COLO829 (cell line): ENCODE measurements at places on chromosomes 5 and 9.
A peak's percentile ranks its signal among the peaks of the same experiment; 100 is the strongest.

DNA sequence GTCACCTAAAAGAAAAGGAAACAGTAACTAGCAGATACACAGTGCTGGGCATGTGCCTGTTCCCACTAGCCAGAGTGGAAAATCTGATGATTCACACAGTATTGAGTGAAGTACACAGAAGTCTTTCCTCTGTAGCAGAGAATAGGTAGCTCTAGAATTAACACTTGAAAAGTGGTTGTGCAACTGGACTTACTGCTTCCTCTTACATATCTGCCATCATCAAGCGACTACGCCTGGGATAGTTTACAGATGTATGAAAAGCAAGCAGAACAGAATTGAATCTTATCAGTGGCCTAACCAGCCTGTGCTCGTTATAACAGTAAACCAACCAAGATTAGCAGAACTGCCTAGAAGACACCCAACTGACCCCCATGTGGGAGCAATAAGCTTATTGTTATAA, 130.6 kb downstream of the DTWD2 start:
- DNase-seq, result no peak

GRCh38 chr5:143737062-143737461, 74.9 kb upstream of the HMHB1 start:
- peak; percentile 8 for DNase-seq

DNA sequence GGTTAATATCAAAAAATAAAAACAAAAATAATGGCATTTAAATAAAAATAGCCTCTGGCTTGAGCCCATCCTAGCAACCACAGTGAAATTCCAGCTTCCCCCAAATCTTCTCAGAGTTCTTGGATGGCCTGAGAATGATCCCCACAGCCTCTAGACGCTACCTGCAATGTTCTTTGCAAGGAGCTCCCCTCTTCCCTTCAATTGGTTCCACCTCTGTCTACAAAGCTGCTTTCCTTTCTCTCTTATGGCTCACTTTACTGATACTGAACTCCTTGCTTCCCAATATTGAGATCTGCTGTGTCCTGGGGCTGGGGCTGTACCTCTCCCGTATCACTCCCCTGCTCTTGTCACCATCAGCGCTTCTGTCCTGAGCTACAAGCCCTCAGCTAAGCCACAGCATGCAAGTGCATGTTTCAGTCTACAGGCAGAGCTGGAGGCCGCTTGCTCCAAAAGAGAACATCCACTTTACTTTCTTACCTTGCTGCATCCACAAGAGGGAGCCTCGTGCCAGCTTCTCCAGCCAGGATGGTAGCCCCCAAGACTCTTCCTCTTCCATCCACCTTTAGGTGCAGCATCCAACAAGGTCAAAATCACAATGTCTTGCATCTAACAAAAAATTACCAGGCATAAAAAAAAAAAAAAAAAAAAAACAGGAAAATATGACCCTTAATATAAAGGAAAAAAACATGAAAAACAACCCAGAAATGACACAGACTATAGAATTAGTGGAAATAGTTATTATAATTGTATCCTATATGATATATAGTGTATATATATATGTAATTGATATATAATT, 57.4 kb upstream of the PRSS3 start:
- DNase-seq, result peak; percentile 28

- DNase-seq, result no peak
Observed at GRCh38 chr9:85516976-85517637, 224.6 kb downstream of the AGTPBP1 start.

DNA sequence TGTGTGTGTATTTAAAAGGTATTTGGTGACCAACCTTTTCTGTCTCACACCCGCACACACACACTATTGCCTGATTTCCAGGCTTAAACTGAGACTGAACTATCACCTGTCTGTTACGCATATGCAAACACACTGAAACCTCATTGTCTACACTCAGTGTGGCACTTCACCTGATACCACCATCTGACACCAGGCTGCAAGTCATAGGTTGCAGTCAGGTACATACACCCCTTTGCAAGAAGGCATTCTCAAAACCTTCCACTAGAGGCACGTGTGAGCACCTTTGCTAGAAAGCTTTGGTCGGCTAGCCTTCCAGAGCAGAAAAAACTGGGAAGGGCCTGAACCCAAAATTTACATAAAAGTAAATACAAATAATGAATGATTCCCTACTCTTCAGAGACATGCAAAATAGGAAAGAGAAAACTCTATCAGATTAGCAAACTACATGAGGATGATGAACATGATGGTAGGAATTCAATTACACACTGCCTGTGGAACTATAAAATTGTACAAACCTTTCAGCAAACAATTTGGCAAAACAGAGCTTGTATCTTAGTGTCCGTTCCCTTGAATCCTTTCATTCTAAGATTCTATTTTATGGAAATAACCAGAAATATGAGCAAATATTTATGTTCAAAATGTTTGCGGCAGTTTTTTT, 5.9 kb upstream of the FOXD1 start:
- no peak for DNase-seq

- no peak for DNase-seq
Observed at GRCh38 chr5:67375606-67376005, 179.0 kb upstream of the CD180 start.

DNA sequence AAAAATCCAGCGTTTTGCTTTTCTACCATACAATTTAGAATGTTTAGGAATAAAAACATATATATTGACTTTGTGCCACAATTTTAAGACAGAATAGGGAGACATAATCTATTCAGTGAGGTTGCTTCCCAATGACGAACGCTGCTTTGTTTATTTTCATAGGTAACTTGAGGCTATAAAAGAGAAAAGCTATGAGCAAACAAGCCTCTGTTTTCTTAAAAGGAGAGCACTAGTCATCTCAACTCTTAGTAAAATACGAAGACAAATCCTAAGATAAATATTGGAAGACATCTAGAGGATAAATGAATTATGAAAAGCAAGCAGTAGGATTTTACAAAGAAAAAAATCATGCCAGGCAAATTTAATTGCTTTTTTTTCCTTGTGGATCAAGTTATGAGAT, 363.6 kb downstream of the ANXA1 start:
- DNase-seq, result no peak

GRCh38 chr9:13292782-13293181, 13.3 kb upstream of the MPDZ start:
- no peak for DNase-seq

DNA sequence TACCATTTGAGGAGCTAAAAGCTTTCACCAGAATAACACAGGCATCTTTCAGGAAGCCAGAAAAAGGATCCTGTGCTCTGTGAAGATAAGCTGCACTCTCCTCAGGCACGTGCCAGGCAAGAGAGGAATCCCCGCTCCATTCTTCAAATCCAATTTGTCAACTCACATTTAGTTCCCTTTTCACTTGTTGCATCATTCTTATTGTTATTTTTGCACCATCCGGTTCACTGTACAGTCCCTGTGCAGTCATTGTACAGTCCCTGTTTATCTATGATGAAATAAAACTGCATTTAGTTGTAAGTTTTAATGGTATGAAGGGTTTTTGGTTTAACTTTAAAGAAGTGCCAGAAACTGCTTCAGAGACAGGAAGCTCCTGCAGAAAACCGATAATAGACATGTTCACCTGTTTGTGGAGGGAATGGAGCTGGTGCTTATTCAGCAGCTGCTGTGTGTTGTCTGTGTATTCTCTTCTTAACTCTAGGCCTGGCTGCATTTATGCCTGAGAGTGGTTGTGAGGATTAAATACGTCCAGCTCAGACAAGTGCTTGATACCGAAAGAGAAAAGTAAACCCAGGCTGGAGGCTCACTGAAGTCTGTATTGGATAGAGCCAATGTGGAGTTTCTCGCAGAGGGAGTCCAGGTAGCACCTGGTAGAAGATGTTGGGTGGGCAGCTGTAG, 22.4 kb downstream of the IFNW1 start:
- no peak for DNase-seq

GRCh38 chr9:91150998-91151717, 210.6 kb downstream of the AUH start:
- DNase-seq, result no peak

GRCh38 chr9:13221741-13222140, 57.8 kb downstream of the MPDZ start:
- no peak for DNase-seq

GRCh38 chr5:61777292-61777691, 445.2 kb downstream of the ZSWIM6 start:
- no peak for DNase-seq

DNA sequence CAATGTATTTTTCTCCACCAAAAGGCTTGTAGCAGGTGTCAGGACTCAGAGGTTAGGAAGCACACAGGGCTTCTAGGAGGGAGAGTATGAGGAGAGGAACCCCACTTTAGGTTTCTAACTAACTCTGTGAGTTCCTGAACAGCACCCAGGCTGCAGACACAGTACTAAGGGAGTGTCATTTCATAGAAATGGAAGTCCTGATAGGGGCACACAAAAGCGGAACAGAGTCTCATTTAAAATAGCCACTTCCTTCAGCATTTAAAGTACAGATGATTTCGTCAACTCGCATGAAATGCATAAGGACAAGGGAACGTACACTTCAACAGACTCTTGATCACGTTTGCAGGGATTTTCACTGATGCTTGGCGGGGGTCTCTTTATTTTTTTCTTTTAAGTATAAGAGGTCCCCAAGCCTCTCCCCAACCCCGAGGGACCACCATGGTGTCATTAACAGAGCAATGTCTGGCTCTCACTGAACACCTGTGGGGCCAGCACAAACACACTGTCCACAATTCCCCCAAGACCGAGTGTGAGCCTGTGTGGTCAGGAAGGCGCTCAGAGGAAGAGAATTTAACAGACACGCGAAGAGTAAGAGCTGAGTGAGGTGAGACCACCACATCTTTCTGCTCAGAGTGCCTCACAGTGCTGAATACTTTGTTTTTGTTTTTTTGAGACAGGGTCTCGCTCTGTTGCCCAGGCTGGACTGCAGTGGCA, 82.3 kb downstream of the SECISBP2 start:
- DNase-seq, result no peak

DNA sequence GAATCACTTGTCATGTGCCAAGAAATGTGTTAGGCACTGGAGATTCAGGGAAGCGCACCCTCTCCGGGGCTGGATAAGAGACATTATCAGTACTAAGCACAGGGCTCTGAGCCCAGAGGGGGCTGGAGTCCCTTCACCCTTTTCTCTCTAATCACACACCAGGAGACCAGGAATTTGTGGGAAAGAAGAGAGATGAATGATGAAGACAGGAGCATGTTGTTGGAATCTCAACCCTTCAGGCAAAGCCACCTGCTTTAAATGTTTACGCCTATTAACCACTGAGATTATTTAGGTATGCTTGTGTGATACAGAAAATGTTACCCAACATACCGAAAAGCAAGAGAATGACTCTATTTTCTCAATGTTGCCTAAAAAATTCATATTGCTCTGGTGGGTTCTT, 119.8 kb downstream of the ENTREP1 start:
- no peak for DNase-seq

- DNase-seq, result no peak
Observed at GRCh38 chr9:75482566-75482965, 394.3 kb downstream of the OSTF1 start.

DNA sequence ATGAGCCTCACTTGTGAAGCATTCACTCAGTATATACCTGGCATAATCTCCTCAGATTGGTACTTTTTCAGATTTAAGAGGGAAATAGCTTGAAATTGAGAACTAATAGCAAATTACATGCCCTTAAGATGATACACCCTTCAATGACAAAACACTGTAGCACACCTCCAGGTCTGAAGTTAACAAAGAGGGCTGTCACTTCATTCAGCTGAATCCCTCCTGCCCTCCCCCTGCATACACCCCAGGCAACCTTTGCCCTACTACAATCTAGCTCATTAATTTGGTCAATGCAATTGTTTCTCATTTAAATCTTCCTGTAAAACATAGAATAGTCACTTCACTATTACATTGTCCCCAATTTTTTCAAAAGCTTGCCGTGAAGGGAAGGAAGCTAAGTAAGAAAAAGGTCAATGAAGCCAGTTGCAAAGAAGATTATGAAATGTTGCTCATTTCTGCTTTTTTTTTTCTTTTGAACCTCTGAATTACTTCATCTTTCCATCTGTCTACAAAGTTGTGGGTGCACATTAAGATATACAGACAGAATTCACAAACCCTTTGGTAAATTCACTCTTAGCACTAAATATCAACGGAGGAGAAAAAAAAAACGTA, 294.8 kb upstream of the PTGER4 start:
- DNase-seq, result no peak

GRCh38 chr9:79255651-79256260, 316.0 kb upstream of the TLE4 start:
- no peak for DNase-seq

GRCh38 chr5:142578161-142578830, 107.6 kb downstream of the FGF1 start:
- DNase-seq, result no peak

DNA sequence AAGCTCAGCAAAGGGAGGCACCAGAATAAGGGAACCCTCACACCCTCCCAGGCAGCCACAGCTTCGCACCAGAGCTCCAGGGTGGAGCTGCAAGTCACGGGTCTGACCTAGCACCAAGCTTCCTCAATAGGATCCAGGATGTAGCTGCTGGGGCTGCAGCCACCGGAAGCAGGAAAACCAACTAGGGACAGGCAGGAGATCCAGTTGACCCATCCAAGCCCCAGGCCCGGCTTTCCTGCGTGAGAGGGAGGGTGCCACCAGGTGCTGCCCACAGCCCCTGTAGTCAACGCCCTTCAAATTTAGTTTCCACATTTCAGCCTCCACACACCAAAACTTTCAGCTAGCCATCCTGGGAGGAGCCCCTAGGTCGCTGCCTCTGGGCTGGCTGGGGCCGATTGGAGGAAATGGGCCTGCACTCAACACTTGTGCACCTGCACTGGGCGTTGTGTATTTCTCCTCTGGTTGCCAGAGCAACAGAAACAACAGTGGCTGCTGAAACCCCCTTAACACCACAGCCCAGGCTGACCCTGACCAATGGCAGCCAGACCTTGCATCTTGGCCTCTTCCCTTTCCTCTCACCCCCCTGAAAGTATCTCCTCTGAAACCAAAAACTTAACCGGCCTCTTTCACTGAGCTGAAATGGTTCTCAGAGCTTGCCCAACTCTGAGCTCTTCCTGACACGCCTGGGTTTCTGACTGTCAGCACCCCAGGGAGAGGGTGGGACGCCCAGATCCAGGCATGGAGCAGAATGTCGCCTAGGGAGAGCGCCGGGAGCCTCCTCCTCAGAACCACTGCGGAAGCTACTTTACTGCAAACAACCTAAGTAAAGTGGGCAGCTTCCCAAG, 226.5 kb upstream of the MAP3K1 start:
- DNase-seq, result no peak

GRCh38 chr5:96439477-96440184, 6.6 kb upstream of the PCSK1 start:
- DNase-seq, result no peak

DNA sequence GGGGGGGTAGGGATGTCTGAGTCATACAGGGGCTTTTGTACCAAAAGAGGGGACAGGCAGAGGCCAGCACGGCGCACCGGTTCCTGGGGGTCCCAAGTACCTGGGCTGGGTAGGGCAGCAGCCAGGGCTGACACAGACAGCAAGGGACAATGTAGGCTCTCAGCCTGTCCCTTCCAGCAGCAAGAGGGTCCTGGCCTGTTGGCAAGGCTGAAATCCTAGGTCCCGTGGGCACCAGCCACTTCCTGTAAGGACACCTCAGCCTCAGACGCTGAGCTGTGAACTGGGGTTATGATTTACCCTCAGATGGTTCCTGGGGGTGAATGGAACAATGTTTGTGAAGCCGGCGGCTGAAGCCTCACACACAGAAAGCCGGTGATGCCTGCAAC, 41.3 kb downstream of the NACC2 start:
- no peak for DNase-seq

GRCh38 chr9:108395421-108395820, 460.4 kb downstream of the ACTL7B start:
- DNase-seq, result no peak
